ENCODE measurements at places on chromosomes 6 and 20.

DNA sequence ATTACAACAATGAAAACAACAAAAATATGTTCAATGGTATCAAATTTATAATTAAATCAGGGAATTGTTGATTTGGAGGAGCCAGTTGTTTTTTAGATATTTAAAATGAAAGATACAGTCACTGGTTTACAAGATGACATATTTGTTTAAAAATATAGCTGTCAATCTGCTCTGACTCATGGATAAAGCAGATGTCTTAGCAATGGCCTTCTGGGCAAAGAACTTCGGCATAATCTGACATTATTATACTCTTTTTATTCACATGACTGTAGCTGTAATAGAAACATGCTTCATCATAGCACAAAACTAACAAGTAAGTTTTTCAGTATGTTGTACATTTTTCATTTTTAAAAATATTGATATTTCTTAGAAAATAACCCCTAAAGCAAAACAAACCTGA lies 267.4 kb downstream of the CENPW start:
- no peak for DNase-seq

- DNase-seq, result no peak
Observed at GRCh38 chr6:1384549-1385128, 4.7 kb upstream of the FOXF2 start.

GRCh38 chr6:307874-308273 lies 15.6 kb downstream of the DUSP22 start:
- no peak for DNase-seq

- no peak for DNase-seq
Observed at GRCh38 chr6:42978487-42978838, 518 bp downstream of the PEX6 start.

DNA sequence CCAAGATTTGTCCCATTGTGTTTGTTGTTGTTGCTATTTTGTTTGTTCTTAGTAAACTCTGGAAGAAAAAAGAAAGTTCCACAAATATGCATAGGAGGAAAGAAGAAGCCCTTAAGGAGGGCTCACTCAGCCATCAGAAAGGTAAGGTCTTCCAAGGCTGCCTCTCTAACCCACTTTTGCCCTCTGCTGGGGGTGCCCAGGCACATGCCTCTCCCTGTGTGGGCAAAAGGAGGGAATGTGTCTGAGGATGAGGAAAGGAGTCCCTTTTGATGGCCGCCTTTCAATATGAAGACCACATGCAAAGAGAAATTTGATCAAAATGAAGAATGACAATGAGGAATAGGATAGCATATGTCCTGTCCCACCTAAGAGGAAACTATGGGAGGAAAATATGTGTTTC lies 248.2 kb upstream of the POU3F2 start:
- no peak for DNase-seq

DNA sequence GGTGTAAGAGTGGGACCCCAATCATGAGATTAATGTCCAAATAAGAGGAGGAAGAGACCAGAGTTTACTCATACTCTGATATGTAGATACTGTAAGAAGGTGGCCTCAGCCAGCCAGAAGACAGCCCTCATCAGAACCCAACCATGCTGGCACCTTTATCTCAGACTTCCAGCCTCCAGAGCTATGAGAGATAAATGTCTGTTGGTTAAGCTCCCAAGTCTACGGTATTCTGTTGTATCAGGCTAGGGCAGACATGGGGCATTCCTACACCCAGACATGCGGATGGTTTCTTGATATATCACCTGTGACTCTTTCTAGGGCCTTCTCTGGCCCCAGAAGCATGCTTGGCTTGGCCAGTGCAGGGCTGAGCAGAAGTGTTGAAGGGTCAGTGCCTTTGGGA lies 247.4 kb upstream of the RIN2 start:
- DNase-seq, result no peak

- no peak for DNase-seq
Observed at GRCh38 chr20:53003420-53004154, 31.4 kb downstream of the TSHZ2 start.

DNA sequence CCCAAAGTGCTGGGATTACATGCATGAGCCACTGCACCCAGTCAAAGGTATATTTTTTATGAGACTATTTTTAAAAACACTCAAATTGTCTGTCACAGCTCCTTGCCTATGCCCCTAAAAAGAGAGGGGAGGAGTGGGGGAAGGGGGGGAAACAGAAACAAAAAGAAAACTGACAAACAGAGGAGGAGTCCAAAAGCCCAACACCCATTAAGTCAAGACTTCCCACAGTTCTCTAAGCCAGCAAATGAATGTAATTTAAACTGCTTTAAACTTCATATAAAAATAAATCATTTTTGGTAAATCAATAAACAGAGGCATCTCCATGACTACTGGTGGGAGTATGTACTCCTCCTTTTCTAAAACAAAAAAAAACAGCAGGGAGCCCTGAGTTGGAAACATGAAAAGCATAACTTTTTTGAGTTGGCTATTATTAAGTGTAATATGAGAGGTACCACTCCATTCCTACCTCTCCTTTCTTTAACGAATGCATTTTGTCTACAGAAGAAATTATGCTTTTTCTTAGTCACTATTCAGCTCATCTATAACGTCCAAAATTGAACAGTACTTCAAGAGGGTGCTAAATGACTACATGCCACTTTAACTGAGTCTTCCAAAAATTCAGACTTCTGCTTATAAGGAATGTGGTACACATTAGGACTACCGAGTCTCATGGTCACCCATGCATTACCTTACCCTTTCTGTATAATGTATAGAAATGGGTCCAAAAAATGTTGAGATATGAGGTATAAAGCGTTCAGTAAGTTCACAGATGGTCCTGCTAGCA lies 119.0 kb upstream of the PRSS16 start:
- no peak for DNase-seq

- DNase-seq, result peak; percentile 17
Observed at GRCh38 chr6:109978174-109979032, at the start of gene GPR6. GPR6 (plus strand) TSS chr6:109978311; CDS start chr6:109979113, 802 bp downstream.

DNA sequence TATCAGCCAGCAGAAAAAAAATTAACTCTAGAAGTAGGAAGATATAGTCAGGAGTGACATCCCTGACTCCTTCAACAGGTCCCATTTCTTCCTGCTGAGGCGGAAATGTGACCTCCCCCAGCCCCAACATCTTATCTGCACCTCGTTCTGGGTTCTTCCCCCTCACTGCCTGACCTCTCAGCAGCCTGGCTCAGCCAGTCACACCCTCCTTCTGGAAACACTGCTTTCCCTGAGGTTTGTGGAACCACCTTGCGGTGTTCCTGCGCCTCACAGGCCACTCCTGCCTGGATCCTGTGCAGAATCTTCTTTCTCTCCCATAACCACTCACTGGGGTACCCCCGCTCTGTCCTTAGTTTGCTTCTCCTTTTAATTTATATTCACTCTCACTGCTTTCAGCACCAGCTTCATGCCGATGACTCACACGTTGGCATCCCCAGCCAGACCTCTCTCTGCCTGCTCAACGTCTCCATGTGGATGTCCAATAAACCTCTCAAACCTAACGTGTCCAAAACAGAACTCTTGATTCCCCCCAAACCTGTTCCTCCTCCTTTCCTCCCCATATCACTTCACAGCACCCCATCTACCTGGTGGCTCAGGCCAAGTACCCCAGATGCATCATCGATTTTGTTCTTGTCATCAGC lies 222.8 kb upstream of the PLN start:
- DNase-seq, result no peak

DNA sequence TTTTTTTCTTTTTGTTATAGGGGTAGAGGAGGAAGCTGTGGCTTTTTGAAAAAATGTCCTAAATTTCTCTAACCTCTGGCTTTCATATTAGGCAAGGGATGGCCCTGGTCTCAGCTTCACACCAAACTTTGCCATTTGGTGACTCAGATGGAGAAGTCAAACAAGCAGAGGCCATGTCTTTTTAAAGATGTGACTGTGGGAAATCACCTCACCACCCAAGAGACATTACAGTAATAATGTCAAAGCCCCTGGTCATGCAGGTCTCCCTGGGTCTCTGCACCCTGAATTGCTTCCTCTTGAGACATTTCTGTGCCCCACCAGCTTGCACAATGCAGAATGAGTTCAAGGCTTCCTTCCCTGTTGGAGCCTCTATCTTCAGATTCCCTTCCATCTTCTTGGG lies 39.5 kb upstream of the ADGRF5 start:
- DNase-seq, result no peak
